SK-MEL-5 (cell line): ENCODE measurements at places on chromosomes 11 and 22. TPM values are rescaled to one million over a fixed set of nuclear protein-coding genes. Genes with fewer than 3 reads are reported as not detected.

DNA sequence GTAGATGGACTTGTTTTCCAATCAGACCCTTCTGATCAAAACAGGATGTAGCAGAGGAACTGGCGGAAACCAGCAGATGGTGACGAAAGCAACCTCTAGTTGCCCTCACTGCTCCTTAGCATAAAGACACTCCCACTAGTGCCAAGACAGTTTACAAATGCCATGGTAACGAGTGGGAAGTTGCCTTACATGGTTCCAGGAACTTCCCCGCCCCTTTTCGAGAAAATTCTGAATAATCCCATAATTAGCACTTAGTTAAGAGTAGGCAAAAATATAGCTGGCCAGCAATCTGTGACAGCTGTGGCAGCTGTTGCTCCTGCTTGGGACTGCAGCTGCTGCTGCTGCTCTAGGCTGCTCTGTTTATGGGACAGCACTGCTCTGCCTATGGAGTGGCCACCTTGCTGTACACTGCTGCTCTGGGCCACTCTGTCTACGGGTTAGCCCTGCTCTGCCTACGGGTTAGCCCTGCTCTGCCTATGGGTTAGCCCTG lies 33.4 kb upstream of the SORL1 start:
- no peak for DNase-seq

DNA sequence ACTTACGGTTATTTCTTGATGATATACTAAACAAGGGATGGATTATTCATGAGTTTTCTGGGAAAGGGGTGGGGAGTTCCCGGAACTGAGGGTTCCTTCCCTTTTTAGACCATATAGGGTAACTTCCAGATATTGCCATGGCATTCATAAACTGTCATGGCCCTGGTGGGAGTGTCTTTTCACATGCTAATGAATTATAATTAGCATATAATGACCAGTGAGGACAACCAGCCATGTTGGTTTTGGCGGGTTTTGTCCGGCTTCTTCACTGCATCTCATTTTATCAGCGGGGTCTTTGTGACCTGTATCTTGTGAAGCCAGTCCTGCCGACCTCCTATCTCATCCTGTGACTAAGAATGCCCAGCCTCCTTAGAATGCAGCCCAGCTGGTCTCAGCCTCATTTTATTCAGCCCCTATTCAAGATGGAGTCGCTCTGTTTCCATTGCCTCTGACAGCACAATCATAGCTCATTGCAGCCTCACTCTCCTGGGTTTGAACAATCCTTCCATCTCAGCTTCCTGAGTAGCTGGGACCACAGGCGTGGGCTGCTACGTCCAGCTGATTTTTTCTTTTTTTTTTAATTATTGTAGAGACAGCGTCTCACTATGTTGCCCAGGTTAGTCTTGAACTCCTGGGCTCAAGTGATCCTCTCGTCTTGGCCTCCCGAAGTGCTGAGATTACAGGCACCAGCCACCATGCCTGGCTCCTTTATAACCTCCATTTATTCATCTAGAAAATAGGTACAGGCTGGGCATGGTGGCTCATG lies 52.6 kb upstream of the EMID1 start:
- no peak for DNase-seq

DNA sequence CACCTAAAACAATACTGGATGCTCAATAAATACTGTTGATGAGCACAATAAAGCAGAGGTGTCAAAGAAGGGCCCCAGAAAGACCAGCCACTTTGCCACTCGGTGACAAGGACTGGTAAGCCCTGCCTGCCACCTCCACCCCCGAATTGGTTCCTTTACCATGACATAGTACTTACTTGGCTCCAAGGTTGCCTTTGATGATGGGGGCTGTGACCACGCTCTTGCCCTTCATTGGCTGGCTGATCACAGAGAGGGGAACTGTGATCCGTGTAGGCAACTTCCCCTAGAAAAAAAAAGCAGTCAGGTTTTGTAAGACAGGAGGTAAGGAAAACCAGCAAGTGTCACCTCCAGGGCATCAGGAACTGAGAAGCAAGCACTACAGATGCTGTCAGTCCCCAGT lies 29.7 kb downstream of the NFRKB start:
- DNase-seq, result no peak

DNA sequence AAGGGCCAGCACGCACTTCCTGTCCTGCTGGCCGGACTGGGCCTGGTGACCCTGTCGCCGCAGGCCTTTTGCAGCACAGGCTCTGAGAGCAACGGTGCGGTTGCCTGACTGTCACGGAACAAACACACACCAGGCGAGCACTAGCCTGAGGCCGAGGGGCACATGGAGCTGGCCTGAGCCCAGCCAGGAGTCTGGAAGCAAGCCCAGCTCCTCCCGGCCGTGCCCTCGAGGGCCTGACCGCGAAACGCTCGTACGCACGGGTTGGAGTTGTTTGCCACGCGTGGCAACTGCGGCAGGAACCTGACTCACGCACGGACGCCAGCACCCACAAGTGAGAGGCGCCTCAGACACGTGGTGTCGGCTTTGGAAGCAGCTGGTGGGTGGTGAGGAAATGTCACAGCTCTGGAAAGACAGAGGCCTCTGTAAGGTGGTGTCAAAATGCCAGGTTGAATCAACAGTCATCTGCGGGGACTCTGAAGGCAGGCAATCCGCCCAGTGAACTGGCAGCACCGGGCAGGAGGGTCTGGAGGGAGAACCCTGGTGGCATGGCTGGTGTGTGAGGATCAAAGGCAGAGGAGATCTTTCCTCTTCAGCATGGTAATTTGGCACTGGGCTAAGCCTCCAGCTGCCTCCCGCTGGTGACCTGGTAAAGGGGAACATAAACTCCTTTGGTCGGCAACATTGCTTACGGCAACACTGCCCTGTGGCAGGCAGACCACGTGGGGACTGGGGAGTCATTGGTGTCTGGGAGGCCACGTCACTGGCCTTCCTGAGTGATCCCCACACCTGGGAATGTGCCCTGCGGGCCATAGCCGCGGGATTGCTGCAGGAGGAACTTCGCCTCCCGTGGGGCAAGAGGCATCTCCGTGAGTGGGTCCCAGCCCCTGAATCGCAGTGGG lies 15.3 kb upstream of the IL17REL start:
- peak; percentile 81 for DNase-seq

DNA sequence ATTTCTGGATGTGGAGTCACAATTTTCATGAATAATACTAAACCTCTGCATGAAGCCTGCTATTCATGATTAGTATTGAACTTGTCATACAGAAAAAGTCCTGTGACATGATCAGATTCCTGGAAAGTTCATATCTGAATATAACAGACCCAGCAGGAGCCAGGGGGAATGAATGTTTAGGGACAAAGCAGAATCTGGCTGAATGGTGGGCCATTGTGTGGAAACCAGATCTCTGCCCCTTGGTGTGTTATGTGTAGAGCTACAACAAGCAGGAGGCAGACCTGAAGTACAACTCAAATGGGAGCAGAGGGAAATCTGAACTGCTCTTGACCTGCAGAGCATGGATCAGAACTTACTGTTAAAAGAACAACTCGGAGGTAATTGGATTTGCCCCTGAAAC lies 30.3 kb downstream of the KREMEN1 start:
- DNase-seq, result no peak

DNA sequence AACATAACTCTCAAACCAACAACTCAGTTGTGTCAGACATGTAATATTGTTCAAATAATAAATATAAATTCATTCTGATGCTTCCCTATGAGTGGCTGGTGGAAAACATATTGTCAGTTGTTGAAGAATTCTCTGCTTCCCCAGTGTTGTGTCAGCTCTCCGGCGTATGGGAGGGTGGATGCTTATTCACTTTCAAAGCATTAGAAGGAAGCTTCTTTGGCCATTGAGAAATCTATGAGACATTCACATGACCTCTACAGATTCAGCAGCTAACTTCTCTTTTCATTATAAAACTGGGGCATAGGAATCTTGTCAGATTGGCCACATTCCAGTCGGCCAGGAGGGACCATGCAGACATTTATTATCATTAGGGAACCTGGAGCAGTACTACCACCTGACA lies 2.9 kb downstream of the OR51V1 start:
- DNase-seq, result no peak

KLHDC7B gene
- total RNA-seq, result 0.11 TPM in 1 of 2 replicates, not detected in the other

DNA sequence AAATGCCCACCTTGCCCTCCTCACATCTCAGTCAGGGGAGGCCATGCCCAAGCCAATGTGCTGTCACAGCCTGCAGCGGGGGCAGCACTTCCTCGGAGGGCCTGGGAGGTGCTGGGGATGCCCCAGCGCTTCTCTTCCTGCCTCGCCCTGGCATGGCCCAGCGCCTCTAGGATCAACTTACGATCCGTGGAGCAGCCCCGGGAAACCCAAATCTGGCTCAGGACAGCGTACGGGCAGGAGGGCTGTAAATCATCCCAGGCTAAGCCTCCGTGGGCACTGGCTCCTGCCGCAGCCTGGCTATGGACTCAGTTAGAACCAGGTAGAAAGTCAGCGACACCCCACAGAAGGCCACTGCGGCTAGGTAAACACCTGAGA lies 60.9 kb upstream of the EMID1 start:
- DNase-seq, result no peak

DNA sequence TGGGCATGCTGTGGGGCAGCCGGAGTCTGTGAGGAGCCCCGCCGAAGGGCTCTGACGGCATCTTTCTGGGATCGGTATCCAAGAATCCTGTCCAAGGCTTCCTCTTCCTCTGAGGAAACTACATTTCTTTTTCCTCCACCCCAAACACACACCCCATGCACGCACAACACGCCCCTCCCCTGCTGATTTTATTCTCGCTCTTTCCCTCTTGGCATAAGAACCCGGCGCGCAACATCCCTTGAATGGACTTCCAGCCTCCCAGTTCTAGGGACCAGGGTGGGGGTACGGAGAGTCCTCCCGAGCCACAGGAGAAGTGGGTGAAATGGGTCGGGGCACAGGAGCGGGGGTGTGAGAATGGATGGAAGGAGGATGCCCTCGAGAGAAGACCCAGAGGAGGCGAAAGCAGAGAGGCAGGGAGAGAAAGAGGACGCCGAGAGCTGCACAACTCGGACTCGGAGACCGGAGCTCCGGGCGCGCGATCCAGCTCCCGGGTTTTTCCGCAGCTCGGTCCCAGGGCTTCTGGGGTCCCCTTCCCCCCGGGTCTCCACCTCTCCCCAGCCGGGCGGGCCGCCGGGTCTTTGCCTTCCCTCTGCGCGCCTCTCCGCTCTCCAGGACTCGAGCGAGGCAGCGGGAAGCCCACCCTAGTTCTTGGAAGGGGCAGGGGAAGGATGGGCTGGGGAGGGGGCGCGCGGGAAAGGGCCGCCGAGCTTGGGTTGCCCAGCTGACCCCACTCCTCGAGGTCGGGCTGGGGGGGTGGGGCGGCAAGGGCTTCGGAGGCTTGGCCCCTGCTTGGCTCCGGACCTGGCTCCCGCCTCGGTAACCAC lies 1.5 kb upstream of the LARGE1 start:
- DNase-seq, result peak; percentile 55

DNA sequence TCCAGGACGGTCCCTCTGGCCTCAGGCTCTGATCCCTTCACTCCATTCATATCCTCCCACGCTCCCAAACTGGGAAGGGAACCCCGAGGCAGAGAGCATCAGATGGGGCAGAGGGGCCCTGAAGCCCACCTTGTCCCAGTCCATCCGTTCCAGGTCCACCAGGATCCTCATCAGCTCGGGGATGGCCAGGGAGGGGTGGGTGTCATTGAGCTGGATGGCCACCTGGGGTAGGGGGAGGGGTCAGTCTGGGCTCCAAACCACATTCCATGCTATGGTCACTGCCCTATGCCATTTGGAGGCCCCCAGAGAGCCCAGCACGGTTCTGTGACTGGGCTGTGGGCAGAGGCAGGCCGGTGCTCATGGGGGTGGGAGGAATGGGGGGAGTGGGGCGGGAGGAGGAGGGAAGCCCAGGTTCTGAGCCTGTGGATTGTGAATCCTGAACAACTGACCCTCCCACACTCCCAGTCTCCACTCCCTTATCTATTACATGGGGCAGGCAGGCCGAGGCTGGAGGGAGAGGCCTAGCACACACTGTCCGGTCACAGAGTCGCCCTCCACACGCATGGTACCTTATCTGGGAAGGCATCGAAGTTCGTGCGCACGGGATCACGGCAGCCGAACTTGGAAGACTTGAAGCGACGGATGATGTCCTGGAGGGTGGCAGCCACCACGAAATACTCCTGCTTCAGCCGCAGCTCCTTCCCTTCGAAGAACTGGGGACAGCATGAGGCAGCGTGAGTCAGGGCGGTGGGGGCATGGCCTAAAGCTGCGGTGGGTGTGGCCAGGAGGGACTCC lies 5.5 kb downstream of the PYGM start:
- DNase-seq, result no peak

DNA sequence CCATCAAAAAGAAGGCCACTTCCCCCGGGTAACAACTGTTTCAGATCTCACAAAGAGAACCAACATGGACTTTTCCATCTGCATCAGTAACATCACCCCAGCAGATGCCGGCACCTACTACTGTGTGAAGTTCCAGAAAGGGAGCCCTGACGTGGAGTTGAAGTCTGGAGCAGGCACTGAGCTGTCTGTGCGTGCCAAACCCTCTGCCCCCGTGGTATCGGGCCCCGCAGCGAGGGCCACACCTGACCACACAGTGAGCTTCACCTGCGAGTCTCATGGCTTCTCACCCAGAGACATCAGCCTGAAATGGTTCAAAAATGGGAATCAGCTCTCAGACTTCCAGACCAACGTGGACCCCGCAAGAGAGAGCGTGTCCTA lies 3.7 kb downstream of the SEC14L6 start:
- DNase-seq, result no peak

DNA sequence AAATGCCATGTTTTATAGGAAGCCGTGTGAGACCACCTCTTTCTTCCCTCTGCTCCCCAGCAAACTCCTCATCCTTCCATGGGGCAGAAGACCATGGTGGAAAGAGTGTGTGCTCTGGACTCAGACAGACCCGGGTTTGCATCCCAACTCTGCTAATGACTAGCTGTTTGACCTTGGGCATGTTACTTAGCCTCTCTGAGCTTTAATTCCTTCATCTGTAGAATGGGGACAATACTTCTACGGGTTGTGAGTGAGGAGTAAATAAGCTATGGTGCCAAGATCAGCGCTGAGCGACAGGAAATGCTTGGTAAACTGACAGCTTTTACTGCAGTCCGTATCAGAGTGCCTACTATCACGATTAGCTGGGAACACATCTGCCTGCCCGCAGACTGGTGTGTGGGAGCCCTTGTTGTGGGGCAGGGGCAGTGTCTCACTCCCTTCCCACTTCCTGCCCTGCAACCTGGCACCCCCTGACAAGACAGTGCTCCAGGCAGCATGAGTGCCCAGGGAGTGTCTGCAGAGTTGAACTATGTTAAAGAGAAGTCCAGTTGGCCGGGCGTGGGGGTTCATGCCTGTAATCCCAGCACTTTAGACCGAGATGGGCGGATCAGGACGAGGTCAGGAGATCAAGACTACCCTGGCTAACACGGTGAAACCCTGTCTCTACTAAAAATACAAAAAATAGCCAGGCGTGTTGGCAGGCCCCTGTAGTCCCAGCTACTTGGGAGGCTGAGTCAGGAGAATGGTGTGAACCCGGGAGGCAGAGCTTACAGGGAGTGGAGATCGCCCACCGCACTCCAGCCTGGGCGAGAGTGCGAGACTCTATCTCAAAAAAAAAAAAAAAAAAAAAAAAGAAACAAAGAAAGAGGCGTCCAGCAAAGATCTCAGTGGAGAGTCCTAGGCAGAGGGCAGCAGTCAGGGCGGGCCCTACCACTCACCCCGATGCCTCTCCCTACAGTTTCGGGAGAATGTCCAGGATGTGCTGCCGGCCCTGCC lies 2.2 kb downstream of the SEC14L2 start:
- no peak for DNase-seq
